Immature natural killer cell (primary cell): ENCODE measurements at places on chromosomes 12 and 14.
A peak's percentile ranks its signal among the peaks of the same experiment; 100 is the strongest.

GRCh38 chr14:92443167-92443566, 70.4 kb upstream of the RIN3 start:
- no peak for DNase-seq

DNA sequence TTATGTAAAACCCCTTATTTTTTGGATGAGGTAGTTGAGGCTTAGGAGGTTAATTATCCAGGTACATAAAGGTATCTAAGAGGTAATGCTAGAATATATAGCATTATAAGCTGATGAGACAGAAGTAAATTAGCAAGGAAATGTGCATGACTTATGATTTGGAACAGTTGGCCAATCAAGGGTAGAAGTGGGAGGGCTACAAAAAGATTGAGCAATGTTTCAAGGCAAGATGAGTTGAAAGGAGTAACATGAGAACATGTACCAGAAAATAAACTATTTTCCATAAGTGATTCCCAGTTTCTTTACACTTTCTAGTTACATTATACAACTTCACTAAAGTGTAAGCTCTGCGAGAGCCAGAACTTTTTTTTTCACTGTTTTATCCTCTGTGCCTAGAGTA, 290.9 kb downstream of the LRIG3 start:
- DNase-seq = no peak

DNA sequence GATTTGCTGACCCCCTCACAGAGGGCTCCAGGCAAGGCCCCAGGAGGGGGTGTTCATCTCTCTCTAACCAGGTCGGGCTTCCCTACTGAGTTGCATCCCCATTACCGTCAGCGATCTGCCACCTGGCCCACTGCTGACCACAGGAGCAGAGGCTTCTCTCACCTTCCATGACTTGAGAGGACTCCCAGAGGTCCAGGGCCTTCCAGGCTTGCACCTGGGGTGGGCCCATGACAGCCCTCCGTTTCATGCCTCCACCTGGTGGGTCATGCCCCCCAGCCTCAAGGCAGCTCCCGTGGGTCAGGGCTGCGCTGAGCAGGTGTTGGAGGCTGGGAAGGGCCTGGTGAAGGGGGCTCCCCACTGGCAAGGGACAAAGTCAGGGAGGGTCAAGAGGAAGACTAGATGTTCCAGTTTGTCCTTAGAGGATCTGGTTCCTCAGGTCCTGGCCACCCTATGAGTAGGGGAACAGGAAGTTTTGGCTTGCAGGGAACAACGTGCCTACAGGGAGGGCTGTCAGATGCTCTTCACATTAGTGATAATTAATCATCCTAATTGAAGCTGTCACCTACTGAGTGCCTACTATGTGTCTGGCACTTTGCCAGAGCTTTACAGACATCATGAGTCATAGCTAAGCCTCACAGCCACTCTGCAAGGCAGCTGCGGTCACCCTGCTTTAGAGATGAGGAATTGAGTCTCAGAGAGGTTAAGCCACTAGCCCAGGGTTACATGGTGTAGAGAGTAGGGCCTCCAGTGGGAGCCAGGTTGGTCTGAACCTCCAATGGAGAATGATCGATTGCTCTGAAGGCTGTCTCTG, 13.8 kb downstream of the NFKBIA start:
- DNase-seq = peak; percentile 48

DNA sequence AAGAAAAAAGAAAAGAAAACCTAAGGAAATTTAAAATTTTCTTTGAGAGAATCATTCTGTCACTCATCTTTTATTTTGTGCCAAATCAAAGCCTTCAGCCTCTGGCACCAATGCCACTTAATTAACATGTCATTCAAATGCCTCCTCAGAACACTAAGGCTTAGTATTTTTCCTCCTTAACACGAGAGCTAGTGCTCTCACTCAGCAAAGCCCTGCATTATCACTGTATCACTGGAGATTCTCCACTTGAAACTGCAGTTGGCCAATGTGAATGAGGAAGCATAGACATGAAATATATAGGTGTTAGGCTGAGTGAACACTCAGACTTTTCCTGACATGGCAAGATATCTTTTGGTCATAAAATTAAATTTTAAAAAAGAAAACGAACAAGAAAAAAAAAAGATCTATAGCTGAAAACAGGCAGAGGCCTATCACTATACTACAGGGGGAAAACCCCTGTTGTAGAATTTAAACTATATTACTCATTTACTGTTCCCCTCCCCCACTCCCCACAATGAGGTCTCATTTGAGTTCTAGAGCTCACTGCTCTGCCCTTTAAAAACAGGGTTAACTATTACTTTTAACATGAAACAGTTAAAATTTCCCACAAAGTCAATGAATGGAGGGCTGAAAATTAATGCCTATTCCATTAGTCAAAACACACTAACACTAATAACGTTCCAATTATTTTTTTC, 5.1 kb downstream of the MBIP start:
- DNase-seq = no peak

DNA sequence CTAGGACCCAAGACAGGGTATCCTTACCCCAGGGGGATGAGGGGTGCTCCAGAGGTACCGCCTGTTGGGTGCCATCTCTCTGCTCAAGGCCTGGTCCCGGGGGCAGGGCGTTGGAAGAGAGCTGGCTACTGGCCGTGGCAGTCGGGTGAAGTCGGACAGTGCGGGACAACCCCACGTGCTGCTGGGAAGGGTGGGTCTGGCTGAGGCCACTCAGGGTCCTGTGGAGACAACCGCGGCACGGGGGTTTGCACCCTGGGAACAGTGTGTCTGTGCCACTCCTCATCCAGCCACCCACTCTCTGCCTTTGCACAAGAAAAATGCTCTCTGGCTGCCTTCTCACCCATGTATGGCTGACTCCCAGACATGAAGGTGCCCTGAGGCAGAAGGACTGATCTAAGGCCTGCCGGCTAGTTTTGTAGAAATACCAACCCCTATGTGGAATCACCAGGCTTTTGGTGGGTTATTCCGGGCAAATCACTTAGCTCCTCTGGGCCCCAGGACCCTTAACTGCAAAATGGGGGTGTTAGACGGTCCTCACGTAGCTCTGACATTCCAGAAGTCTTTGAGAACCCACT, 56.5 kb downstream of the LTBP2 start:
- no peak for DNase-seq

DNA sequence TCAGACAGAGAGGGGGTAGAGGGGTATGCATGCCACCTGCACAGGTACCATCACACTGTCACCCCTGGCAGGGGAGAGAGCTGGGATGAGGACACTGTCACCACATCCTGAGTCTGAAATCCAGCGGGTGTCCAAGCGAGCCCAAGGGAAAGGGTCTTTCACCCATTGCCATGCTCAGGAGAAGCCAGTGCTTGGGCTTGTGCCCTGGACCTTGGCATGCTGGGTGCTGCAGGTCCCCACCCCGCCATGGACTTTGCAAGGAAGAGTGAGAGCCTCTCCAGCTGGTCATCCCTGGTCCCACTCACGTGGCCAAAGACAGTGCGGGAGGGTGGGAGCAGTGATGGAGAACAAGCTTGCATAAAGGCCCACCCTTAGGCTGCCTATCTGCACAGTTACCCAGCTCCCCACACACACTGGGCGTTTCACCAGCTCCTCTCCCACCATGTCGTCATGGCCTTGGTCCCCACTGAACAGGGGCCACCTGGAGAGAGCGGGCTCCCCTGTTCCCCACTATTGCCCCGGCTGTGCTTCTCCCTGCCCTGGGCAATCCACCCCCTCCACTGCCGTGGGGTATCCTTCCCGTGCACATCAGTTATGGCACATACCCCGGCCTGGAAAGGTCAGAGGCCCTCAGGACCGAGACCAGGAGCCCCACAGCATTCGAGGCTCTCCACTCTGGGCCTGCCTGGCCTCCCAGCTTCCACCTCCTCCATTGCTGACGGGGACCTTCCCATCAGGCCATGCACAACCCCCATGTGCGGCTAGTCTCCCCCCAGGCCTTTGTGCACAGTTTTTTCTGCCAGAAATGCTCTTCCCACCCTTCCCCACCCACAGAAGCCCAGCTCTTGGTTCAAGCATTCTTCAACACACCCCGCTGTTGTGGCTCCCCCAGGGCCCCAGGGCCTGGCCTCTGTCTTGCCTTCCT, 58.6 kb upstream of the BCL11B start:
- DNase-seq = no peak

DNA sequence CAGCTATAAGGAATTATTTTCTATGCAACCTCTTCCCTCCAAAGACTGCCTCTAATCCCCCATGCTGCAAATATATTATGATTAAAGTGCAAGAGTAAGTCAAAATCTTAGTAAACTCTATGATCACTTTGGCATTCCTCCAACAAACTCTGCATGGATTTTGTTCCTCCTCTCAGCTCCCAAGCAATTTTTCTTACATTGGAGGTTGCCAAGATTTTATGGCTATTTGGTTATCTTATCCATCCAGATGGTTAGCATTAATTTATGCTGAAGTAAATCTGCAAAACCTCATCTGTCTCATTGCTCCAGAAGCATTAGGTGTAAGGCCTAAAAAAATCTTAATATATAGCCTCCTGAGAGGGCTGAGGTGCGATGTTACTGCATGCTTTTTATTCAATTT, 228.1 kb downstream of the CHST11 start:
- DNase-seq = no peak

DNA sequence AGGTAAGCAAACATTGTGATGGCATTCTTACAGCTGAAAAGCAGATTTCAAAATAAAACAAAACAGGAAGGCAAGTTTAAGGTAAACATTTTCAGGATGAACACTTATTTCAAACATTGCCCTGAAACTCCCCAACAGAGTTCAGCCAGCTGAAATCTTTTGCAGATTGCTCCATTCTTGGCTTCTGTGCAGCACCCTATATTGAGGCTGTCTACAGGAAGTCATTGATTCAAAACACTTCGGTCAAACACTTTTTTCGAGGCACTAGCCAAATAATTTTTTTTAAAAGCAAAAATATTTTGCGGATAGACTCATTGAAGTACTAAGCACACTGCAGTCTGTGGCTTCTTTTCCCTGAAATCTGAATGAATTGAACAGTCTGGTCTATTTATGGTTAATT, 318.1 kb upstream of the PDE3A start:
- no peak for DNase-seq

DNA sequence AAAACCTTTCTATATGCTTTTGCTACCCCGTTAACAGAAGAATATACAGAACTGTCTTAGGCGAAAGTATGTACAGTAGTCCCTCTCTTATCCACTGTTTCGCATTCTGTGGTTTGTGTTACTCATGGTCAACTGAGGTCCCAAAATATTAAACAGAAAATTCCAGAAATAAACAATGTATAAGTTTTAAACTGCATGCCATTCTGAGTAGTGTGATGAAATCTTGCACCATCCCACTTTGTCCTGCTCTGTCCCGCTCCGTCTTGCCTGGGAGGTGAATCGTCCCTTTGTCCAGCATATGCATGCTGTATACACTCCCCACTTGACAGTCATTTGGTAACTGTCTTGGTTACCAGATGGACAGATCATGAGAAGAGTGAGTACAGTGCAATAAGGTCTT, 70.1 kb upstream of the STRN3 start:
- no peak for DNase-seq

DNA sequence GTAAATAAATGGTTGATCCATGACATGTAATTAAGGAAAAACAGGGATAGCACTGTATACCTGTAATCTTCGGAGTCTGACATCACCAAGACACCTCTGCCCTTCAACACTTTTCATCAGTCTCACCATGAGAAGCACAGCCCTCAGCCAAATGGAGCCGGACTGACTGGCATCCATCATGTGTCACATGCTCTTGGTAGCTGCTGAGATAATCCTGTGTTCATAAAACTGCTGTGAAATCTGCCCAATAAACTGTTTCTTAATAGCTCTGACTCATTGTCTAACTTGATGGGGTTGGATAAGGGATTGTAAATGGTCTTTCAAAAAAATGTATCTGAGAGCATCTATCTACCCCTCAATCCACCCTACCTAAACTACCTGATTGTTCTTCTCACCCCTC, 33.6 kb downstream of the KCNH5 start:
- no peak for DNase-seq

DNA sequence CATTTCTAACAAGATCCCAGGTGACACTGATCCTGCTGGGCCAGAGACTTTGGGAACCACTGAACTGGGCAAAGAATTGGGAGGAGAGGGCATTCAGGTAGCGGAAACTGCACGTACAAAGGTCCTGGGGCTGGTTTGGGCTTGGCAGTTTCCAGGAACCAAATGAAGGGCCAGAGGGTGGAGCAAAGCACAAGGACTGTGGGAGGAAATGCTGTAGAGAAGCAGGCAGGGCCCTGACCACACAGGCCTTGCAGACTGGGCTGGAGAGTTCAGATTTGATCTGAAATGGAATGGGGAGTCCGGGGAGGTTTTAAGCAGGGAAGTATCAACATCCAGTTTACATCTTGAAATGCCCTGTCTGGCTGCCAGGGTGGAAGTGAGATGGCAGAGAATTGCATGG, 195.1 kb downstream of the PHETA1 start:
- no peak for DNase-seq
